Endothelial cell (in vitro differentiated cells): ENCODE measurements at places on chromosomes 4 and X. TPM values are rescaled to one million over a fixed set of nuclear protein-coding genes. Genes with fewer than 3 reads are reported as not detected.

Gene MAGEB10
- not detected for total RNA-seq

Gene MAGIX
- 1.2 TPM for total RNA-seq

Gene CSAG2
- not detected for total RNA-seq

Gene ZAR1
- total RNA-seq, result not detected

Gene ZNF732
- 2.4 TPM for total RNA-seq

GRCh38 chr4:77827343-77827742 lies 8.2 kb upstream of the CNOT6L start:
- no peak for DNase-seq

DNA sequence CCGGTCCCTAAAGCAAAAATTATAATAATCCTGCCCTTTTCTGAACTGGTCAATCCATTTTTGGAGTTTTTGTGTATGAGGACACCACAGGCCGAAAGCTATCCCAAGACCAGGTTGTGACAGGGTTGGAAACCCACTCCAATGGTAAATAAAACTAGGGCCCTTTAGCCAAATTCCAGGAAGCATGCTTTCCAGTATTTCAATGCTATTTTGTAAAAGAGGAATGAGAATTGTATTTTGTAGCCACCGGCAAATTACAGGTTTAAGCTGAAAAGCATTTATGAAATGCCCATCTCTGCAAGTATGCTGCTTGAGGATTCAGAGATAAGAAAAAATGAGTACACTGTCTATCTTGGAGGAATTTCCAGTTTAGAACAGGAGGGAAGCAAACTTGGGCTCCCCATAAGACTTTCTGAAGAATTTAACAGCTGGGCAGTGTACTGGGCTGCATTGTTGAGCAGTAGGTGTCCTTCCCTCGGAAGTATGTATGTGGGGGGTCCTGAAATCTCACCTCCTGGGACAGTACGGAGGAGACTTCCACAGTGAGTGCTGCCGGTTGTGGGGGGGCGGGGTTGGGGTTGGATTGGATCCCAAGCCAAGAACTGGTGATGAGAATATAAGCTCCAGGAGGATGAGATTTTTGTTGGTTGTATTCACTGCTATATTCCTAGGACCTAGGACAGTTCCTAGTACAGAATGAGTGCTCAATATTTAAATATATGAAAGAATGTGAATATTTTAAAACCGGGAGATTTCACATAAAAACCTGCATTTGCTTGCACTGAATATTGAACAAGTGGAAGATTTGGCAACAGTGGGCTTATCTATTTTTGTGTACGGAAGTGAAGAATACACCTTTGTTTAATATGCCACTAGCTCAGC lies 26.8 kb downstream of the OCIAD2 start:
- no peak for DNase-seq

DNA sequence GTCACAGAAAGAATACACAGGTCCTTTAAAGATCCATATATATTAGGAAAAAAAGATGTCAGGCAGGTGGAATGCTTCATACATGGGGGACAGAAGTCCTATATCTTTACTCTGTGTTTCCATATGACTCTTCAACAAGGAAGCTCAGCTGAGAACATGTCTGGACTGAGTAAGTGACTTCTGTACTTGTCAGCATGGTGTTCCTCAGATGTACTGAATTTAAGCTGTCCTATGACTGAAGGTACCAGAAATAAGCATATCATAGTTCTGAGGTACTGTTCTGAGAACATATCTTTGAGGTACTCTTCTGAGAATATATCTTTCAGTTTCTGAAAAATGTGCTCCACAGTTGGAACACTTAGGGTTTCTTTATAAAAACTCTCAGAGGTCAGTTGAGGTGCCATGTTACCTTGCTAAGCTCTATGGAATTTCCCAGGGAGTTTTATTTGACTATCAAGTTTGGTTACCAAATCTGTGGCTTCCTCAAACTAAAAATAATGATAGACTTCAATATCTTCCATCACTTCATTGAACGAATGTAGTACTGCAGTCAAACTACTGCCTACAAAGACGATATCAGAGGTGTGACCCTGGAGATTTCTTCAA lies 597.2 kb upstream of the GNPDA2 start:
- DNase-seq, result no peak

DNA sequence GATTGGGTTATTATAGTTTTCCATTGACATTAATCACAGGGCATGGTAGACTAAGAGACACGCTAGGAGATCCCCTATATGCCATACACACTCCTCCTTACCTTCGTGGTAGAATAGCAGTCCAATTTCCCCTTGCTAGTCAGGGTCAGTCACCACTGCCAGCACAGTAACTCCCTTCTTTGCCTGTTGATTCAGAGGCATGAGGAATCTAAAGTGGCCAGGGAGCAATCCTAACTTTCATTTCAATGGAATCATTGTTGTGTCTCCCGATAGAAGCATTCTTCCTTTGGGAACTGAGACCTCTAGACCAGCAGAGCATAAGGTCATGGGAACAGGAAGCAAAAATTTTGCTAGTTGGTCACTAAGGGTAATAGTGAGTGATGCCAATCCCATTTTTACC lies 51.1 kb downstream of the COL25A1 start:
- no peak for DNase-seq

GRCh38 chr4:40196724-40197281 lies at the start of gene RHOH:
TSS of gene RHOH (plus strand) at chr4:40197031. CDS start at chr4:40243387, 46,356 bp downstream.
- DNase-seq, result peak; percentile 13

DNA sequence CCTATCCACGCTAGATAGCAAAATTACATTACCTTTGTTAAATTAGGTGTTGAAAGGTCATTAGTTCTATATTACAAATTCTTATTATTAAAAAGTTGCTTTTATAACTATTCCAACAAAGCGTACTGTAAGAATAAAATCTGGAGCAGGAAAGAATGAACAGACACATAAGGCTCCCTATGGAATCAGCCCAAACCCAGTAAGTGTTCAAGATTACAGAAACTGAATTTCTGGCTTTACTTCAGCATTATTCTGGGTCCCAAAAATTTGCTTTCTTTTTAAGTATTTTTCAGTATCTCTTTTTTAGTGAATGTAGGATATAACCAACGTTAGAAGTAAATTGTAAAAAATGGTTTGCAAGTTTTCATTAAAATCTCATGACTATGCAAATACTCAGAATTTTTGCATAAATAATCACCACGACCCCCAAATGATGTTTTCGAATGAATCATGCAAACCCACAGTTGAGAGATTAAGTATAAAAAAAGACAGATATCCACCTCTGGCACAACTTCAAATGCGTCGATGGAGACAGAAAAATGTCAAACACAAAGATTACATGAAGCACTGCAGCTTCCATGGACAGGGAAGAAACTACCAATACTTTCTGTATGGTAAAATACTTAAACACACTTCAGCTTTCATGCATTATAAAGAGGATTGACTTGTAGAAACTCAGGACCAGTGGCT lies 238.5 kb downstream of the RASL11B start:
- DNase-seq, result no peak

GRCh38 chrX:68041110-68041509 lies 392.2 kb downstream of the OPHN1 start:
- DNase-seq, result no peak

DNA sequence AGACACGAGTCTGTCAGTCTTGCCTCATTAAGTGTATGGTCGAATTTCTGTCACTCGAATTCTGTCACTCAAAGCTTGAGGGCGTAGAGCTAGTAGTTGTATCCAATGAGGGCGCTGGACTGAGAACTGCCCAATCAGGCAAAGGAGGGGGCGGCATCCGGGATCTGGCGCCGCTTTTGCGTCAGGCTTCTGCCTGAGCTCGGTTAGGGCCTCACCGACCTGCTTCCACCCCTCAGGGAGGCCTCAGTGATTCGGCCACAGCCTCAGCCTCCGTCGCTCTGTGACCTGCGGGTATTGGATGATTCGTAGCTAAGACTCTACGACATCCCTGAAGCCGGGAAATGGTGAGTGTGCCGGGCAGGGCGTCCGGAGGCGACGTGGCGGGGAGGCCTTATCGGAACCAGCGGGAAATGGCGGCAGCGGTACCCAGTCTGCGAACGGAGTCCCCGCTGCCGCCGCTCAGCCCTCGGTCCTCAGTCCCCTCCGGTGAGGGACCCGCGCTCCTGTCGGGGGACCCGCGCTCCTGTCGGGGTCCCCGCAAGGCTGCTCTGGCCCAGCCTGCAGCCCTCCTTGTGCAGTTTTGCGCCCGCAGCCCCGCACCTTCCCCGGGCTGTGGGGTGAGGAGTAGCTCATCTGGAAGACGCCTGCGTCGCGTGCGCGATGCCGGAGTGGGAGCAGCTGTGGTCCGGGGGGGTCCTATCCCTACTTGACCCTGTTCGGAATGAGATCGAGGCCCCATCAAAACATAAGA lies 88.3 kb downstream of the ZNF718 start:
- DNase-seq, result peak; percentile 82

DNA sequence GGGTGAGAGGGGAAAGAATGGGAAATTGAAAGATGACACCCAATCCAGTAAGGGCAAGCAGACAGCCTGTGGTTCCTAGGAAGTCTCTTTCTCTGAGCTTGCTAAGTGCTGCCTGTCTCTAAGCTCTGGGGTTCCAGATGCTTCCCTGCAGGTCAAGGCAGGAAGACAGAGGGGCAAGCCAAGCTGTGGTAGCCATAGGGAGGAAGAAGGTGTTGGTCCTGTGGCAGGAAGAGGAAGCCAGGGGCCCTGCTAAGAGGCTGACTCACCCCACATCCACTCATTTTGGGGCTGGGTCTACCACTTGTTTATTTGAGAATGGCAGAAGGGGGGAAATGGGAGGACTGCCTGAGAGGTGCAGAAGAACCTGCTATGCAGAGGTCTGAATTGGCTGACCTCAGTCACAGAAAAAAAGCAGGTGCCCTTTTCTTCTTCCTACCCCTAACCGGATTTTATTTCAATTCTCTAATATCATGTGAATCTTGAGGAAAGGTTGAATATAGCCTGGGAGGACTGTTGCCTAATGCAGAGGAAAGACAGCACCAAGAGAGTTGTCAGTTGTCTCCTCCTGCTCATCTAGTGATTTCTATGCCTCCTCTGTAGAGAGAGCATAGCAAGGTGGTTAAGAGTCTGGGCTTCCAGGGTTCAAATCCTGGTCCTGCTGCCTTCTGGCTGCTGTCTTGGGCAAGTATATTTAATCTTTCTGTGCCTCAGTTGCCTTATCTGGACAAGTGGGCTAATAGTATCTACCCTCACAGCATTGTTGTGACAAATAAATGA lies 27.4 kb downstream of the HOPX start:
- peak; percentile 15 for DNase-seq

DNA sequence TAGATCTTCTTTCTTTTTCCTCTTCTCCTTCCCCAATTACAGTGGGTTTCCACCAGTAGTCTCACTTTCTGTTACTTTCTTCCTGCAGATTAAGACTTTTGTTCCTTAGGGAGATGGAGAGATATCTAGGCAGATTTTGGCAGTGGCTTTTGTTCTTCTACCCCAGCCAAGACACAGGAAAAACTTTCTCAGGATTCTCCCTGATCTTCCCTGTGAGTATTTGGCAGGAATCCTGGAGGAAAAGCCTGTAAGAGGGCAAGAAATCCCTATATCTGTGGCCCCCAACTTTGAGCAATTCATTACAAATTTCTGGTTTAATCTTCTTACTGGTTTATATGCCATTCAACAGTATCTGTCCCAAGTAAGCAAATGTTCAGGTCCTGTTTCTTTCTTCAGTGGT lies 21.9 kb downstream of the SLC9A7 start:
- DNase-seq, result no peak

DNA sequence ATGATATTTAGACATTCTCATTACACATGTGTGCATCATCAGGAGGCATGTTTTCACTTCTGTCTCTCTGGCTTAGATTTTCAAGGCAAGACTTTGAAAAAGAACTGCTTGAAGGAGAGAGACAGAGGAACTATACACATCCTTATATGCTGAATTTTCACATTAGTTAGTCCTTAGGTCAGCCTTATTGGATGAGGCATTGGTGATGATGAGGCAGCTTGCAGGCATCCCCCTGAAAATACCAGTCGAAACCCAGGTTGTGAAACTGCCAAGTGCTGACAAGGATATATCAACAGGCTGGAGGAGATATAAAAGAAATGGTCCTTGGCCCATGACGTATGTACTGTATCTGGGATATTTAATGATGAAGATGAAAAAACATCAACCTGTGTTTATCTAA lies 297.2 kb upstream of the AADAT start:
- DNase-seq, result no peak

- DNase-seq, result no peak
Observed at GRCh38 chr4:35252866-35253265, 991.4 kb downstream of the ARAP2 start.

GRCh38 chrX:41708486-41708885 lies 15.5 kb upstream of the GPR82 start:
- DNase-seq, result no peak

DNA sequence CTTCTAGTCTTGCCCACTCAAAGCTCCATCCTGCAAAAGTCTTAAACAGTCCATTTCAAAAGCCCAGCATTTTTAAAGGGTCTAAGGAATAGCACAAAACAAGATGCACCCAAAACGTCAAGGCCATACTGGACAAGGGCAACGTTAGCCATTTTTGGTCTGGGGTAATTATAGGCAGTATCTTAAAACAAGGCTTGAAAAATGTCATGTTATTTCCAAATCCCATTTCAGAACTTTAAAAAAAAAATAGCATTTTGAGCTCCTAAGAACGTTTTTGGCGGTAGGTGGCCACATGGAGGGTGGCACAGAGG lies 584 bp upstream of the TMEM165 start:
- DNase-seq, result no peak

DNA sequence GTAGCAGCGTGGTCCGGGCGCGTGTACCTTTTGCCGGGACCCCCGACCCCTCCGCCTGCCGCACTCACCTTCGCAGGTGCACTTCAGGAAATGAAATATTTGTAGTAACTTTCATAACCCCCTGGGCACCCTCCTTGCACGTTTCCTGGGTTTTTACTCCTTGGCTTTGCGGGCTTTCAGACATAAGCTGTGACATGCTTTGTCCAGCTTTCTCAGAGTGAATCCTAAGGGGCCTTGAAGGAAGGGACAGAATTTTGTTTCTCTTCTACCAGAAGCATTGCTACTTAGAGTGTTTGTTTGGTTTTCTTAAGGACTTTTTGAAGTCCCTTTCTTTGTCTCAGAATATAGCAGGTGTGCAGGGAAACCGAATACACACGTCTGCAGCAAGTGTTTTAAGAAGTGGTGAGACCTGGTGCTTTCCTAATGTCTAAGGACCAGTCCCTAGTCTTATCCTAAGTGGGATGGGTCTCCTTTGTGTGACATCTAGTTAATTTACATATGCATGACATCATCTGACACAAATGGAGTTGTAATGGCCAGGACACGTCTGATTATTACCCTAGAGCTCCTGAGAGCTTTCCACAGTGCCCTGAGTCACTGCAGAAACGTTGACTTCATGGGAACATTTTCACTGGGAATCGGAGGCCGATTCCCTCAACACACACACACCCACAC lies 1.3 kb downstream of the FAM149A start:
- no peak for DNase-seq

GRCh38 chr4:38670939-38671591 lies 7.1 kb downstream of the KLF3 start:
- DNase-seq, result no peak

DNA sequence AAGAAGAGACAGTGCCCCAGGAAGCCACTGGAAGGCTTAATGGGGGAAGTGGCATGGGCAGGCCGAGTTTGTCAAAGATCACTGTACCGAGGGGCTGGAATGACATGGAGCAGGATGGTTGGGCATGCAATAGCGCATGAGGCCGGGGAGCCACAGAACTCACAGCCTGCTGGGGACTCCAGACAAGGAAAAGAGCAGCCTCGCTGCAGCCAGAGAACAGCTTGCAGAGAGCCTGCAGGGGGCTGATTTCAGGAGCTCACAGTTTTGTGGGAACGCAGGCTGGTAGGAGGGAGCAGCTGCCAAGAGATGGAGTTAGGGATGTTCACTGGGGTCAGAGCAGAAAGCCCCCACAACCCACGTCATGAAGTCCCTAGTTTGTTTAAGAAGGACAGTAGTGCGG lies 45.4 kb downstream of the STOX2 start:
- no peak for DNase-seq
